ENCODE measurements at places on chromosomes 3 and 15. TPM values are rescaled to one million over a fixed set of nuclear protein-coding genes. Genes with fewer than 3 reads are reported as not detected.

GRCh38 chr3:112681822-112682325, 40.9 kb upstream of the CCDC80 start:
- DNase-seq = no peak

DNA sequence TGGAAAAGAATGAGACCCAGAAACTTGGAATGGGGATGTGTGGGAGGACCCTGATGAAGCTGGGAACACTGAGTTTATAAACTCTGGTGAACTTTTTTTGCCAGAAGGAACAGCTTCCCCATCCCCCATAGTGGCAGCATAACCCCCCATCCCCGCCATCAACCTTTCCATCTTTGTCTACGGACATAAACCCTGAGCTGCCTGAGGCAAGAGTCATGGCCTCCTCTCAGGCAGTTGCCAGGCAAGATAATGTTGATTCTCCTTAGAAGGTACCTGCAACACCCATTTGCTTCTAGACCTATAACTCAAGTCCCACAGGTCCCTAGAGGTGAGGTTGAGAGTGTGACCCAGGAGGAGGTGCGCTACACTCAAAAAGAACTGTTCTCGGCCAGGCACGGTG, 11.5 kb downstream of the MAP4 start:
- no peak for DNase-seq

DNA sequence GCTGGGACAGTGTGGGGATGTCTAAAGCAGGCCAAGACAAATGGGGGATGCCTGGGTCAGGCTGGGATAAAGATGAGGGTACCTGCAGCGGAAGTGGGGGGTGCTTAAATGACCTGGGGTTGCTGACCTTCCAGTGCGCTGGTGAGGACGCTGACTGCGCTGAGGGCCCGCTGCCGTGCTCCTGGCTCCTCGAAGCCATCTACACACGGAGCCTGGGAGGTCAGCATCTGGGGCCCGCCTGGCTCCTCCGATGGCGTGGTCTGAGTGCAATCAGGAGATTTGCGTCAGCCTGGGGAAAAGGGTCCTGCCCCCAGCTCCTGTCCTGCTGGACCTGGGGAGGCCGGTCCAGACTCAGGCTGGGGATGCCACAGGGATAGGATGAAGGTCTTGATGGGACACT, 50.7 kb downstream of the SCN5A start:
- no peak for DNase-seq

Gene GOLGA6A
- total RNA-seq = 0.20 TPM

Gene FRMD5
- not detected for total RNA-seq

Gene RBMS3
- 5.9 TPM for total RNA-seq

Gene GPR156
- total RNA-seq = 0.42 TPM

Measured in CD4-positive, CD25-positive, alpha-beta regulatory T cell (primary cell).